NCI-H2029 treated with DMSO at 0.1 percent for 48 hours (cell line): ENCODE measurements at places on chromosomes 1 and 21.
A peak's percentile ranks its signal among the peaks of the same experiment; 100 is the strongest.

DNA sequence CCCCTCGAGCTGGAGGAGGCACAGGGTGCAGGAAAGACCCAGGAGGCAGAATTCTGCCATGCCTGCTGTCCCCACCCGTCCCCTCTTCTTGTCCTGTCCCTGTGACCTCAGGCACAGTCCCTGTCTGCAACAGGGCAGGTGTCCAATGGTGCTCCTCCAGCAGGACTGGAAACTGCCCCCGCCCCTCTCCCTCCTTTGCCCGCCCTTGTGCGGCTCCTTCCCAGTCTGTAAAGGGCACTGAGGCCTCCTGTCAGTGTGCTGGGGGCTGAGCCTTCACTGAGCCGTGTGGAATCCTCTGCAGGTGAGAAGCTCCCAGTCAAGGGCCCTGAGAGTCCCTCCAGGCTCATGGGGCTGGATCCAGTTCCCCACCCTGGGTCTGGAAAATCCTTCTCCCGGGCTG lies 28.9 kb downstream of the PRDM16 start:
- no peak for DNase-seq

GRCh38 chr1:211830055-211830327 lies 572 bp downstream of the LPGAT1 start:
- DNase-seq, result no peak

DNA sequence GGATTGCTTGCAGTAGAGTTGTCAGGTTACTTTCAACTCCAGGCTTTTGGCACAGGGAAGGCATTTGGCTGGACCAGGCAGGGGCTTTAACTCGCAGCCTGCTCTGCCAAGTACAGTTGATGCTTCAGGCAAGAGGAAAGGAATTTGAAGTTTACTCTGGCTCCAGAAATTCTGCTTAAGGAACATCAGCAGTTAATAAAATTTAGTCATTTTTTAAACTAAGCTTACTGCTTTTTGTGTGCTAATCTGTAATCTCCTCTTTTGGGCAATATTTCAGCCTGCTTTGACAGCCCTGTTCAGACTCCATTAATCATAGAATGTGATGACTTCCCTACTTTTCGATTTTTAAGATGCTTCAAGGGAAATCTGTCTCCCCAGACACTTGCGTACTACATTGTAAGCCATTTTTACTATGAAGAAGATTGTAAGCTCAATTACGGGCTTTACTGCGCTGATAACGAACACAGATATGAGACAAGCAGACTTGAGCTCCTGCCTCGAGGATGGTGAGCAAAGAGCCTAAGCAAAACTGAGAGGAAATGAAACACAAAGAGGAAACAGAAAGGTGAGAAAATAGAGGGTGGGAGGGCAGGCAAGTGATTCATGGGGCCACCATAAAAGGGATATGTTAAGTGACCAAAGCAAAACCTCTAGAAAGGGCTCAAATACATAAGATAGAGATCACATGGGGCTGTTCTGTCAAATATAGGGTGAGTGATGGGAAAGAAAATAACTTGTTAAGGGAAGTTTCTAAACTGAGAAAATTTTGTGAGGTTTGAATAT lies 76.6 kb upstream of the VAV3 start:
- DNase-seq, result no peak

- DNase-seq, result peak; percentile 93
Observed at GRCh38 chr1:94873520-94874351, 53.2 kb downstream of the CNN3 start.

- no peak for DNase-seq
Observed at GRCh38 chr1:8858112-8858668, 20.3 kb downstream of the ENO1 start.

GRCh38 chr1:112144733-112145426 lies 155.4 kb upstream of the KCND3 start:
- no peak for DNase-seq

- DNase-seq, result no peak
Observed at GRCh38 chr1:225819346-225820192, 9.6 kb downstream of the EPHX1 start.

DNA sequence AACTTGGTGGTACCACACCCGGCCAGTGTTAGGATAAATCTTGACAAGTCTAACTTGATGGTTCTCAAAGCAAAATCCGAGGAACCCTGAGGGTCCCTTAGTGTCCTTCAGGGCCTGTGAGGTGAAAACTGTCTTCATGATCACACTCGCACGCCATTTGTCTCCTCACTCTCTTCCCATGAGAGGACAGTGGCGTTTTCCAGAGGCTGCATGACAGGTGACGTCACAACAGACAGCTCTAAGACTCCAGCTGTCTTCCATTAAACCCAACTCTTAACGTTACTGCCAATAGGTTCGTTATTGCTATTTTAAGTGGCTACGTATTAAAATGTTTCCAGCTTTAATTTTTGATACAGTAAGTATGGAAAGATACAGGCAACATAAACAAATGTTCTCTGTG lies 13.8 kb downstream of the CFAP74 start:
- no peak for DNase-seq

- DNase-seq, result no peak
Observed at GRCh38 chr1:115426231-115426771, 88.3 kb upstream of the NGF start.

DNA sequence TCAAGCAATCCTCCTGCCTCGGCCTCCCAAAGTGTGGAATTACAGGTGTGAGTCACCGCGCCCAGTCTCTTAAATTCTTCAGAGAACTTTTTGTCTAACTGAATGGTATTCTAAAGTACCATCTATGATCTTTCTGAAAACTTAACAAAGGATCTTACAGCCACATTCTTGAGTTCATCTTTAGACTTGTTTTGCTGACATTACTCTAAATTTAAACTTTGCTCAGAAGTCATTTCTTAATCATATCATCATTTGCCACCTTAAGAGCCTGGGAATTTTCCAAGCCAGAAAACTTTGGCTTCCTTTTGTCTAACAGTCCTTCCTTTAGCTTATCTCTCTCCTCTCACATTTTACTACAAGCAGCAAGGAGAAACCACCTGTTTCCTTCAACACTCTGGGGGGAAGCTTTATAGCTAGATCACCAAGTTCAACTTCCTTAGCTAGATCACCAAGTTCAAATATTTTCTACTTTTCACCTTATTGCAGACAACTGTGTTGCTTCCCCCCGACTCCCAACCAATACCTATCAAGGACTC lies 5.4 kb upstream of the ZBTB8A start:
- DNase-seq, result no peak

- DNase-seq, result no peak
Observed at GRCh38 chr1:15141935-15142539, 11.5 kb upstream of the TMEM51 start.

DNA sequence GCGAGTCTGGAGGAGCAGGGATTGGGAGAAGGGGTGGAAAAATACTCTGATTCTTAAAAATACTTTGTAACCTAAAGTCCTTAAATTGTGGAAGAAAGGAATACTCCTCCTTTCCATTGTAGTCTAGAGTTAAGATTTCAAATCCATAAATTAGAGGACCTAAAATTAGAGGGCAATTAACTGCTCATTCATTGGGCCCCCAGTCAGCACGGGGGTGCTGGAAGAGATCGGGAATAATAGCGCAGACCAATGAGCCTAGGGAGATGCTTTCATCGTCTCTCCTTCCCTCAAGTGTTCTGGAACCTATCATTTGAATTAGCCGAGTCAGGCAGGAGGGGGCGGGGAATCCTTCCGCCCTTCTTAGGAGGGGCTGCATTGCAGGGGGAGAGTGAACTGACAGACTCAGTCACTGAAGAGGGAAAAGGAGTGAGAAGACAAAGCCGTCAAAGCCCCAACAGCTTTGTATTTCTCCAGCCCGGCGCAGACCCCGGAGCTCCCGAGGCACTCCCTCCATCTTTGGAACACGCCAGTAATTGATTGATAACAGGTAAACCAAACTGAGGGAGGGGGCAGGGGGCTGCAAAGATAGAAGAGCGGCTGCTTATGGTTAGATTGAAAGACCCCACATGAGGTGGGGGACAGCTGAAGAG lies at the start of gene MLLT11:
TSS of gene MLLT11 (plus strand) at position 391 of the 650 bp plus-strand sequence. CDS start 6,828 bp downstream, outside the sequence.
- DNase-seq, result no peak

GRCh38 chr1:187257476-187257875 lies 428.7 kb downstream of the PLA2G4A start:
- no peak for DNase-seq

DNA sequence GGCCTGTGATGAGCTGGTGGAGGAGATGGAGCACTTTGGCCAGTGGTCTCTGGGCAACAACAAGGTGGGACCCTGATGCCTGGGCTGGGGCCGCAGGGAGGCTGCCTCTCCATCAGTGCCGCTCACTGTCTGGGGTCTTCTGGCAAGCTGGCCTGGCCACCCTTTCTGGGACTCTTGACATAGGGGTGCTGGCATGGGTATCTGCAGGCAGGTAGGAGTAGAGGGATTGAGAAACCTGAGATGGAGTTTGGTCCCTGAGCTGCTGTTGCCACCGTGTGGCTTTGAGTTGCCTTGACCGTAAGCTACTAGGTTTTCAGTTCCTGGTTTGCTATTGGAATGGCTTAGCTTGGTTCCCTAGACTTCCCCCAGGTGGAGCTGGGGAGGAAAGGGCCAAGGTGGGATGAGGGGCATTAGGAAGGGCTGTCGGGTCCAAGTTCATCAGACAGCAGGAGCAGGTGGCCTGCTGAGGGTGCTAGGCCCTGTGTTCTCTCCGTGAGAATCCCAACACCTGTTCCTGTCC lies 13.2 kb upstream of the MFN2 start:
- DNase-seq, result peak; percentile 69

DNA sequence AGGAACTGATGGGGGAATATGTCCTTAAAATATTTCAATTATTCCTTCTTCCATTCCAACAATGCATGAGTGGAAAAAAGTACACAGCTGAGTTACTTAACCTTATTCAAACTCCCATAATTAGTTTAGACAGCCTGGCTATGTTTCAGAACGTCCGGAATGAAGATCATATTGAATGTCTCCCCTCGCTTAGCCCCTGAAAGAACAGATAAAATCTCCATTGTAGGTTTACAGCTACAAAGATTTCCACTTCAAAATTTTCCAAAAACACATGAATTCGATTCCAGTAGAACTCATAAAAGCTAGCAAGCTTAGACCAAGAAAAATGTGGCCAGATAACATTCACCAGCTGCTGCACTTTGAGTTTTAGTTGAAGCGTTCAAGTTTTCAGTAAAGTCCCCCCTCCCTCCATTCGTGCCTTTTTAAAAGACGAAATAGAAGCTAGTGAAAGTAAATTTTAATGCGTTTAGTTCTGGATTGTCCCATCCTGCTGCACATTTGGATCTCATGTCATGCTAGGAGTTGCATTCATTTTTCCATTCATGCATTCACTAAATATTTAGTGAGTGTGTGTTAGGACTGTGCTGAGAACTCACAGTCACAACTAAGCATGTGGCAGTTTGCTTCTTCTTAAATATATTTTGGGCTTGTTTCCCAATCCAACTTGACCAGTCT lies 29.4 kb upstream of the SSX2IP start:
- DNase-seq, result no peak

GRCh38 chr1:172809750-172810149 lies 150.8 kb downstream of the FASLG start:
- DNase-seq, result no peak

DNA sequence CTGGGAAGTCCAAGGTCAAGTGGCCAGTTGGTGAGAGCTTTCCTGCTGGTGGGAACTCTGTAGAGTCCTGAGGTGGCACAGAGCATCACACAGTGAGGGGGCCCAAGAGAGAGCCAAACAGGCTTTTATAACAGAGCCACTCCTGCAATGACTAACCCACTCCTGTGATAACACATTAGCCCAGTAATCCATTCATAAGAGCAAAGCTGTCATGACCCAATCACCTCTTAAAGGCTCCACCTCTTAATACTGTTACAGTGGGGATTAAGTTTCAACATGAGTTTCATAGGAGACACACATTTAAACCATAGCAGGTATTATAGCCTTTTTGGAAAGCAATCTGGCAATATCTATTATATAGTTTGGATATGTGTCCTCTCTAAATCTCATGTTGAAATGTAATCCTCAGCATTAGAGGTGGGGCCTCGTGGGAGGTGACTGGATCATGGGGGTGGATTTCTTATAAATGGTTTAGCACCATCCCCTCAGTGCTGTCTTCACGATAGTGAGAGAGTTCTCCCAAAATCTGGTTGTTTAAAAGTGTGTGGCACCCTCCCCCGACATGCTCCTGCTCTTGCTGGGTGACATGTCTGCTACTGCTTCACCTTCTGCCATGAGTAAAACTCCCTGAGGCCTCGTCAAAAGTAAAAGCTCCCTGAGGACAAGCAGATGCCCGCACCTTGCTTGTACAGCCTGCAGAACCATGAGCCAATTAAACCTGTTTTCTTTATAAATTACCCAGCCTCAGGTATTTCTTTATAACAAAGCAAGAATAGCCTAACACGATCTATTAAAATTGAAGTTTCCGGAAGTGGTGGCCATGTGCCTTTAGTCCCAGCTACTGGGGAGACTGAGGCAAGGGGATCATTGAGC lies 64.5 kb downstream of the CD58 start:
- DNase-seq, result no peak

DNA sequence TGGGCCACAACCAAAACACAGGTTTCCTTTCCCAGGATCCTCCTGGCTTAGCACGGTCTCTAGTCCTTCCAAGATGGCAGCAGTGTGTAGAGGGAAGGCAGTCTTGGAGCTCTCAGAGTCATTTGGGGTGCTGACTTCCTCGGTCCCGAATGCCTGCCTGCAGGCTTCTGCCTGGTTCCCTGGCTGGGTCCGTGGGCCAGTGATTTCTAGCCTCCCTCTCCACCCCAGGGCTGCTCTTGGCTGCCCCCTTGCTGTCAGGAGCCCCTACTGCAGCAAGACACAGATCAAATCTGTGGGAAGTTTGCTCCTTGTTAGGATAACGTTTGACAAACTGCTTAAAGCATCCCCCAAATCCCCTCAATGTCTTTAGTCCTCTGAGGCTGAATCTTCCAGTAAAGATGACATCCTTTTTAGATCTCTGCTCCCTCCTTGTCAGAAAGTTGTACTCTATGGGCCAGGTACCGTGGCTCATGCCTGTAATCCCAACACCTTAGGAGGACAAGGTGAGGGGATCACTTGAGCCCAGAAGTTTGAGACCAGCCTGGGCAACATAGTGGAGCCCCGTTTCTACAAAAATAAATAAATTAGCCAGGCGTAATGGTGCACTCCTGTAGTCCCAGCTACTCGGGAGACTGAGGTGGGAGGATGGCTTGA lies 272.5 kb downstream of the RRAGC start:
- DNase-seq, result peak; percentile 49

DNA sequence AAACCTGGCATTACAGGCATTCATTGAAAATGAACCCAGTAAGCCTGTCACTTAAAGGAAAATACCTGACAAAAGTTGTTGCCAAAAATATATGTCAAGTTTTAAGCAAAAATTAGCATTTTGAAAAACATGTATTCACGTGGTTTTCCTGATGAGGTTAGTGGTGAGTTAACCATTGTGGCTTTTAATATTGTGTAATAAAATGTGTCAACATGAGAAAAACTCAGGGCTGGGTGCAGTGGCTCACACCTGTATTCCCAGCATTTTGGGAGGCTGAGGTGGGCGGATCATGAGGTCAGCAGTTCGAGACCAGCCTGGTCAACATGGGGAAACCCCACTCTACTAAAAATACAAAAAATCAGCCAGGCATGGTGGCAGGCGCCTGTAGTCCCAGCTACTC lies 731.4 kb downstream of the KCNT2 start:
- no peak for DNase-seq

- DNase-seq, result peak; percentile 100
Observed at GRCh38 chr1:37497832-37498231, 16.7 kb downstream of the MEAF6 start.

GRCh38 chr1:44575396-44575795 lies 98.9 kb downstream of the TMEM53 start:
- no peak for DNase-seq

- DNase-seq, result no peak
Observed at GRCh38 chr1:198798923-198799386, 160.1 kb downstream of the PTPRC start.
